Suppressor macrophage treated with lipopolysaccharide for 1 hour (primary cell): ENCODE measurements at places on chromosomes 12 and 14.

- DNase-seq = no peak
Observed at GRCh38 chr12:14256121-14256520, 109.4 kb upstream of the ATF7IP start.

- DNase-seq = no peak
Observed at GRCh38 chr14:98243332-98243731, 1028.7 kb downstream of the BCL11B start.

DNA sequence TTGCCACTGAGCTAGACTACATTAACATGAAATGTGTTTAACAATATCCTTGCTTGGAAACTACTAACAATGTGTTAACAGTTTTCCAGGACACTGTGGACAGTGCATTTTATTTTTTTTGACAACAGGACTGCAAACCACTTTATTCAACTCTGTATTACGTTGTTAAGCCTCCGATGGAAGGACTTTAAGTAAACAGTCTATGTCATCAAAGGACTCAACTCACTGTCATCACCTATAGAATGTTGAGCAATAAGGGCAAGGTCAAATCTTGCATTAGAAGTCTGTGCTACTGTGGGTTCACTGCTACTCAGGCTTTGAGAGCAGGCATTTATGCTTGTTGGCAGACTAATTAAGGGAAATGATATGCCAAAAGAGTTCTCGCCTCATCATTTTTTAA lies 483.7 kb downstream of the FLRT2 start:
- no peak for DNase-seq

DNA sequence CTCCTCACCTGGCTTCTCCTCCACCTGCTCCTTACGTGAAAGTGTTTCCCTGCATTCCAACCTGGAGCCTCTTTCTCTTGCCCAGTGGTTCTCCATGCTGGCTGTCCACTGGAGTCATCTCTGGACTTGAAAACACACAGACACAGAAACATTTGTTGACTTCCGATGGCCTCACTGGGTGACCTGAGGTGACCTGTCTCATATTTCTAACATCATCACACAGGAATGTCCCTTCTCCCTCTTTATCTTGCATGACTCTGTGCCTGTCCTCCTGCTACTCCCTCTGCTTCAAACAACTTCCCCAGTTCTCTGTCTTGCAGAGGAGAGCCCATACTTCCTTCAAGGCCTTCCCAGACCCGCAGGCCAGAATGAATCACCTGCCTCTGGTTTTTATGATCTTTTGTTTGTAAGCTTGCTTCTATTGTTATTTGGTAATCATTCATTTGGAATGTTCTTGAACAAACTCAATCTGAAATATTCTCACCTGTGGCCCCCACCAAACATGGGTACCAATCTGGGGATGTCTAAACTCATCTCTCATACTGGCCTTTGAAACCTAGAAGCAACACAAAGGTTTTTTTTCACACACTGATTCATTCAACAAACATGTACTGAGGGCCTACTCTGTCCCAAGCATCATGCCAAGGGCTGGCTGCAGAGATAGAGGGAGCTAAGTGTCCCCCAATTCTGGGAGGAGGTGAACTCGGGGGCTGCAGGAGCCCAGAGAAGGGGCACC lies 9.7 kb upstream of the RIN3 start:
- DNase-seq = peak; percentile 92

GRCh38 chr12:57141249-57141648 lies 6.2 kb downstream of the LRP1-AS start:
- DNase-seq = no peak

DNA sequence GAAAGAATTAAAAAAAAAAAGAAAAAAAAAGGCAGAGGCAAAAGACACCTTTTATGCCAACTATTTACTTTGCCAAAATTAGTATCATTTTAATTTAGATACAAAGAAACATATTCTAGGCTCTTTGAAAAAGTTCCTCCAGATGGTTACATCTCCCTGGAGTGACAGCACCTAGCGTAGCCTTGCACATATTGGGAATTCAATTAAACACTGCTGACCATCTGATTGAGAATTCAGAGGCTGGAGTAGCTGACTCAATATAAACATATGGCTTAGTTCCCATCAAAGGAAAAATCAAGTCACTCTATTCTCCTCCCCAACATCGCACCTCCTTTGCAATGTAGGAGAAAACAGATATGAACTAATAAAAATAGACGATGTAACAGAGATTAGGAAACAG lies 36.4 kb downstream of the ANKS1B start:
- DNase-seq = no peak

DNA sequence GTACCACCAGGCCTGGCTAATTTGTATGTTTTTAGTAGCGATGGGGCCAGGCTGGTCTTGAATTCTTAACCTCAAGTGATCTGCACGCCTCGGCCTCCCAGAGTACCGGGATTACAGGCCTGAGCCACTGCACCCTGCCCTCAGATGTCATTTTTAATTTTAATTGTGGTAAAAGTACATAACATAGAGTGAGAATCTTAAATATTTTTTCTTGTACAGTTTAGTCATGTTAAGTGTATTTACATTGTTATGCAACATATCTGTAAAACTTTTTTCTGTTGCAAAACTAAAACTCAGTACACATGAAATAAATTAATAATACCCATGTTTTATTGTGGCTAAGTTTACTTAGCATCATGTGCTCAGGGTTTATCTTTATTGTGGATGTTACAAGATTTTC lies 231.4 kb downstream of the ALG10 start:
- DNase-seq = no peak

DNA sequence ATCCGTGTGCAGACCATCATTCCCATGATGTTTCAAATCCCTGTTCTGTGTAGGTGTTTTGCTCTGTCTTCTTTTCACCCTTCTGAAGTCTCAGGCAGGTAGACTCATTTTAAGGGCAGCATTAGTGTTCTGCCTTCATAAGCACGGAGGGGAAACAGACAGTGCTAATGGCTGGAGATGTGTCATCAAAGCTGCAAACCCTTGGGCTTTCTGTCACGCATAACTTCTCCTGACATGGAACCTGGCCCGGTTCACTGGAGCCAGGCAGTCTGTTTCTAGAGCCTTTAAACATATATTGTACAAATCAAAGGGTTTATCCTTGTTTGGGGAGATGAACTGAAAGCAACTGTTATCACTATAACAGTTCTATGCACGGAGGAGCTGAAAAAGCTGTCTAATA lies 141.4 kb downstream of the TMEM132D start:
- no peak for DNase-seq

GRCh38 chr12:80157645-80158044 lies 58.3 kb downstream of the OTOGL start:
- no peak for DNase-seq

GRCh38 chr12:53101931-53102781 lies 1.1 kb upstream of the SOAT2 start:
- peak; percentile 71 for DNase-seq

DNA sequence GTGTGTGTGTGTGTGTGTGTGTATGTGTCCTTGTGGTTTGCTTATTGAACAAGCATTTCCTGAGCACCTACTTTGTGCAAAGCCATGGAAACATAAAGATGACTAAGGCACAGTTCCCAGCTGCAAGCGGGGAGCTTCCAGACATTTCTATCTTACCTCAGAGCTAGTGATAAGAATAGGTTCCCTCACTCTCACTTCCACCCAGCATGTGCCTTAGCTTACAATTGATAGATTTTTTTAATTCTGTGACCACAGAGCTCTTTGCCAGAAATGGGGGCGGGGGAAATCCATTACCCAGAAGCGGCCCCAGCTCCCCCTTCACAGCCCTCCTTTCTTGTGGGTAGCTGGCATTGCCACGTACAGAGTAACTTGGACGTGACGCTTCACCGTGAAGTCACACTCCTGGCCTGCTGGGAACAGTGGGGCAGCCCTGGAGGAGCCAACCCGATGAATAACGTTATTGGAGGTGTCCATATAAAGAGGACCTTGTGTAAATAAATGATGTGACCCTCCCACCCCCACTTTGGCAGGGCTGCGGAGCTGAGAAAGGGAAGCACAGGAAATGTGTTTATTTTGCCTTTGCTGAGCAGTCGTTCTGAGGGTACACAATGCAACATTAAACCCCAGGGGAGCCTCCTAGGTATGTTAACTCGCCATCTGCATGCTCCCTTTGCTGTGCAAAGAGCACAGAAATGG lies 238.9 kb downstream of the CHST11 start:
- peak; percentile 93 for DNase-seq

GRCh38 chr14:101219896-101220703 lies 316.6 kb upstream of the RTL1 start:
- DNase-seq = no peak
